ENCODE measurements at places on chromosomes 16 and 17. TPM values are rescaled to one million over a fixed set of nuclear protein-coding genes. Genes with fewer than 3 reads are reported as not detected.

PRAC2 gene
- not detected for total RNA-seq

SLC6A4 gene
- not detected for total RNA-seq

LYRM9 gene
- 1.4 TPM for total RNA-seq

GSDMA gene
- 1.1 TPM for total RNA-seq

NEUROD2 gene
- not detected for total RNA-seq

GGT6 gene
- not detected for total RNA-seq

MMP28 gene
- total RNA-seq: not detected

CHD9 gene
- total RNA-seq: 16.0 TPM

GAST gene
- total RNA-seq: not detected

TMEM256 gene
- 64.1 TPM for total RNA-seq

SPPL2C gene
- not detected for total RNA-seq

ZNF423 gene
- total RNA-seq: not detected

CHST5 gene
- total RNA-seq: not detected

GPRC5B gene
- total RNA-seq: not detected

- no peak for ATAC-seq
These were observed 12.3 kb upstream of the ABCC12 start for GRCh38 chr16:48168075-48168474.

GRCh38 chr16:74577882-74578366 is 29.0 kb downstream of the GLG1 start:
- ATAC-seq: peak; percentile 85

DNA sequence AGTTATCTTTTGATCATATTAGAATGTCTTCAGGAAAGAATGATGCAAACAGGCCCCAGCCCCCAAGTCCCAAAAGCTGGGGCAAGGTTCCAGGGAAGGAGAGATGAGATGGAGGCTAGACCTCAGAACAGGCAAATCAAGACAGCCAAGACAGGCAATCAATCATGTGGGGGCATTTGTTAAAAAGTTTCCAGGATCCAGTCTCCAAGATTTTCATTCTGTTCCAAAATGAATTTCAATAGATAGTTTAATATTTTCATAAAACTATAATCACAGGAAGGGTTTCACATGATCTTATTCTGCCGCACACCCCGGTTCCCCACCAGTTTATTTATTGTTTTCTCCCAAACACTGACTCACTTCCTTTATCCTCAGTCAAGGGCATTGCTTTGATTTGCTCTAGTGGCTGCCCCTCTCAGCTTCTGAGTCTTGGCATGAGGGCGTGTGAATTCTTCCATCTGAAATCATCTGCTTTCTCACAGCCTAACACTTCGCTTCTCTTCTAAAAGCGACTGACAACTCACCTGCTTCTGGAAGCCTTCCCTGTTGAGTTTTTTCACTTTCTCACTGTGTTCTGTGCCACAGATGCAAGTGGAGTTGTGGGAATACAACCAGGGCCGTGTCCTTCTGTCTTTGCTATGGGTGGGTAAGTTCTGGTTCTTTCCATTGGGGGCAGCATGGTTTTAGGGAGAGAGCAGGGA is 12.2 kb upstream of the TERF2 start:
- ATAC-seq: no peak

DNA sequence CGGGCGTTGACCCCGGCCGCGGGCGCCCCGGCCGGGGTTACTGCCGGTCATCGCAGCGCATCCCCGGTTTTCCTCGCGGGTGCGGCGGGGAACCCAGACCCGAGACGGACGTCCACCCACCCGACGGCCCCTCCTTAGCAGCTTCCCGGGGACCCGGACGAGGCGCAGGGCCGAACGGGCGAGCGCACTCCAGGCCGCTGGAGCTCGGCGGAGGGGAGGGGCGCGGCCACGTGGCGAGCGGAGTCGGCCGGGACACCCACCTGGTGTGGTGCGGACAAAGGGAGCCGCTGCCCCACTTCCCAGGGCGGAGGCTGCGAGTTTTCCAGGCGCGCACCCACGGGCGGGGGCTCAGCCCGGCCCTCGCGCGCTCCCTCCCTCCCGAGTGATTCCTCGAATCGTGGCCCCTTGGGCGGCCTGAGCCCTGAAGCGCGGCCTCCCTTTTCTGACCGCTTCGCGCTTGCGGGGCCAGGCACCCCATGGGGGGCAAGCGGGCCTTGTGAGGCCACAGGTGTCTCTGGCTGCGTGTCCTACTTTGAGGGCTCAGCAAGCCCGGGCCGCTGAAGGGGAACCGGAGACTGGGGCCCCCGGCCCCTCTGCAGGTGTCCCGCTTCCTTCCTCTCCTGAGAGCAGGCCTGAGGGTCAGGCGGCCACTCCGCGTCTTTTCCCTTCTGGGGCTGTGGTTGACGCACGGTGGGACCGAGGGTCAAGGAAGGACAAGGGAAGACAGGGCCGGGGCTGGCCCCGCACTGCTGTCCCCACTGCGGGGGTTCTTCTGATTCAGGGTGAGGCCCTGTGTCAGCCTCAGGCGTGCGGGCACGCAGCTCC is 1.1 kb upstream of the FASN start:
- peak; percentile 12 for ATAC-seq

GRCh38 chr17:37532756-37533155 is 43.1 kb downstream of the DUSP14 start:
- no peak for ATAC-seq

DNA sequence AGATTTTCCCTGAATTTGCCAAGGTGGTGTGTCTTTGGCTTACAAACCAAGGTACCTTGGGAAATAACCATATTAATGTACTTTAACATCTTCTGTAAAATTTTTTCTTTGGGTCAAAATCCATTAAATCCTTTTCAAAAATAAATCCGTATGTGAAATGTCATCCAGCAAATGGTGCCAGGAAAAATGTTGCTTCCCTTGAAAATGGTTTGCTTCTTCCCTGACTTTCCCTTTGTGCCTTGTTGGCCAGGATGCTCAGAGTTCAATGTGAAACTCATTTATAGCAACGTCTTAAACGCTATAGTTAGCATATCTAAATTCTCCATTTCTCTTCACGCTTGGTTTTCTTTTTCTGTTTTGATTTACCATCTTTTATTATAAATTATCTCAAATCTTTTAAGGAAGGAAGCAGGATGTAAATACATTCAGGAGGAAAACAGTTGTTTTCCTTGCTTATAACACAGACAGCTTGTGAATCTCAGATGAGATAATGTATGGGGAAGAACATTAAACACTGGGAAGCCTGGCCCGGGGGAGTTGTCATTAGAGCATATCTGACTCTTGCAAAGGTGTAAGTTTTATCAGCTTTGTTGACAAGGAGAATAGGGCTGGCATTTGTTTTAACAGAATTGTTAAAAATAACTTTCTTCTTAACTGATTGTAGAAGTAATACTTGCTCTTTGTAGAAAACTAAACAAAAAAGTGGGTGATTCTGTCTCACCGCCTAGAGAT is 42.1 kb downstream of the GPRC5B start:
- ATAC-seq: no peak

DNA sequence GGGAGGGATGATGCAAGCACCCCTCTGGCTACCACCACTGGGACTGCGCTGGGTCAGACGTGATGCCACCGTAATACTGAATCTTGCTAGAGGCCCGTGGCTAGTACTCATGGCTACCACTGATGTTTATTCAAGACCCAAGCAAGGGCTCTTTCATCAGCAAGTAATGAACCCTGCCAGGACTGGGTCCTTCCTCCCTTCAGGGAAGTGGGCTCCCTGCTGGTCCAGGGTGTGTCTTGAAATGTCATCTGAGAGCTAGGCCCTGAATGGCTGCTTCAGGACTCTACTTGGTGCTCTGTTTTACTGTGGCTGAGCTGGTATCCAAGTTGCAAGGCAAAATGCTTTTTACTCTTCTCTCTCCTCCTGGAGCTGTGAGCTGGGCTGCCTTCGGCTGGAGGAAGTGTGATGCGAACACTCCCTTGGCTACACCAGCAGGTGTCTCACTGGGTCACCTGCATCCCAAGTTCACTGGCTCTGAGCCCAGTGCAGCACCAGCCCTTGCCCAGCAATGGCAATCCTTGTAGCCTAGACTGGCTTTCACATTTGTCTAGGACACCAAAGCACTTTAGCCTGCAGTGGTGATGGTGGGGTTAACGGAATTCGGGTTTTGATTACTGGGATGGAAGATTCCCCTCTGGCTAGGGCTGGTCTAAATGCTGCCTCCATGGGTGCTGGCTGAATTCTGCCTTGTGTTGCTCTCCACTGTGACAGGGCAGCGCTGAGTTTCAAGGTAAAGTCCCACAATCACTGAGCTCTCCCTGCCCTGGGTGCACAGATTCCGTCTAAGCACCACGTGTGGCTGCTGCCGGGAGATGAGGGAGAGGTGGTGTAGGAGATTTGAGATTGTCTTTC is 98.6 kb downstream of the USP22 start:
- ATAC-seq: peak; percentile 53

DNA sequence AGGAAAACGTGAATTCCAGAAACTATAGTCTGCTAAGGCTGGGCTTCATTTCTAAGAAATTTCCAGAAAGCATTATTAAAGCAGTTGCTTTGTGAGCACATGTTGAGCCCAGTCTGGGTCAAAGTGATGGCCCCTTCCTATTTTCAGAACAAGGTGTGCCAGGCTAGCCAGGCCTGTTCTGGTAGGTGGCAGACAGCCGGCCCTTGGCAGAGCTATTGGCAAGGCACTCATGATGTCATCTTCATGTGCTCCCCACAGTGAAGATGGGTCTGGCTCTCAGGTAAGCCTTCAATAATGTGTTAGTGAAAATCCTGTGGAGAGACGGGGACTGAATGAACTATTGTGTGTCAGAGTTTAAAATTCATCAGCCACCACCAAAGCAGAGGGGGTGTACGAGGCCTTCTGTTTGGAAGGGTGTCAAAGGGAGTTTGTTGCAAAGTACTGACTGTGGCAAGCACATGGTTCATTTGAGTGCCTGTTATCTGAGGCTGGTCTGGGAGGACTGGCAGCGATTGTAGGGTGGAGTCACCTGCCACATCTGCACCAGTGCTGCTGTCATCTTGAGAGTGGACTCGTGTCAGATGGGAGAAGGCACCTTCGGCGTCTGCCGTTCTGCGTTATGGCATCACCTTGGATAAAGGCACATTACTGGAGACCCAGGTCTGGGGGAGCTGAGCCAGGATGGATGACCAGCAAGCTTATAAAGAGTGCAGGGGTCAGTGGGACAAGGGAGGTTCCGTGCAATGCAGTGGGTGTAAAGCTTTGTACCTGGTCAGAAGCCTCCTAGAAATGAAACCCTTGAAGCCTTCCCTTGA is 43.4 kb downstream of the KSR1 start:
- no peak for ATAC-seq

- no peak for ATAC-seq
These were observed 7.9 kb downstream of the TUBD1 start for GRCh38 chr17:59884861-59885260.

GRCh38 chr17:57948555-57949420 is 6.4 kb downstream of the CUEDC1 start:
- ATAC-seq: peak; percentile 82

GRCh38 chr17:29240968-29241963 is 5.4 kb upstream of the CRYBA1 start:
- peak; percentile 98 for ATAC-seq

GRCh38 chr17:57355090-57355859 is 99.0 kb downstream of the MSI2 start:
- no peak for ATAC-seq

DNA sequence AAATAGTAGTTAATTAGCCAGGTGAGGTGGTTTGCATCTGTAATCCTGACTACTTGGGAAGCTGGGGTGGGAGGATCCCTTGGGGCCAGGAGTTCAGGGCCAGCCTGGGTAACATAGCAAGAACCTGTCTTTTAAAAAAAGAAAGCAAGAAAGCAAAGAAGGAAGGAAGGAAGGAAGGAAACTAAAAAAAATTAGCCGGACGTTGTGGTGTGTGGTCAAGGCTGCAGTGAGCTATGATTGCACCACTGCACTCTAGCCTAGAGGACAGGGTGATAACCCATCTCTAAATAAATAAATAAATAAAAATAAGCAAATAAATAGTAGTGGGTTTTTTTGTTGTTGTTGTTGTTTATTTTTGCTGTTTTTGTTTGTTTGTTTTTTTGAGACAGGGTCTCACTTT is 39.3 kb upstream of the MAP2K6 start:
- no peak for ATAC-seq

DNA sequence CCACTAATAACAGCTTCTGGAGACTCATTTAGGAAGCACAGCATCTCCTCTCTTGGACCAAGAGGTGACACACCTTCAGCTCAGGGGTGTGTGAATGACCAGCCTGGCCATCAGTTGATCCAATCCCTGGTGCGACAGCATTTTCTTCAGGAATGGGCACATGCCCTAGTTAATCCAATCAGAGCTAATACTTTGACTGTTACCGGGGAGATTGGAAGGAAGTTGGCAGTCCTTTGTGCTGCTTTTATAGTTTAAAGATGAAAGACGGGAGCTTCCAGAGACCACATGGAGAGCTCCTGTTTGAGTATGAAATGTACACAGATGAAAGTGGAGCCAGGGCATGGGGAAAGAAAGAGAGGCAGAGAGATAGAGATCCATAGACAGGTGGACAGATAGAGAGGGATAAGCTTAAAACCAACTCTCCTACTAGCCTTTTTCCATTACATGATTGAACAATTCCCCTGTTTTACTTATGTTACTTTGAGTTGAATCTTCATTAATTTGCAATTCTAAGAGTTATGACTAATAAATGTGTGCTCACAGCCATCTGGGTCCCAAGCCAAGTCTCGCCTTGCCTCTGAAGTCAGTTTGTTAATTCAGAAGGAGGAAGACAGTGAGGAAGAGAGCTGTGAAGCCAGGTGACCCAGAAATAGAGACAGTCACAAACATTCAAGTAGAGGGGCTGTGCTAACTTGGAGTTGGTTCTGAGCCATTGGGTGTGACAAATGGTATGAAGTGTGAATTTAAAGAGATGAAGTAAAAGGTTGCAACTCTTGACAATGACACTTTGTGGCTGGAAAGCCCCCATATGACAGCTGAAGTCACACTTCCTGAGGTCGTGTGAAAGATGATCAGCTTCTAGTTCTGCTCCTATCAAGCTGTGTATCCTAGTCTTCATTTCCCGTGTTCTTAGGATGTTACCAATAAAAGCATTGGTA is 120.0 kb upstream of the GOT2 start:
- ATAC-seq: no peak

DNA sequence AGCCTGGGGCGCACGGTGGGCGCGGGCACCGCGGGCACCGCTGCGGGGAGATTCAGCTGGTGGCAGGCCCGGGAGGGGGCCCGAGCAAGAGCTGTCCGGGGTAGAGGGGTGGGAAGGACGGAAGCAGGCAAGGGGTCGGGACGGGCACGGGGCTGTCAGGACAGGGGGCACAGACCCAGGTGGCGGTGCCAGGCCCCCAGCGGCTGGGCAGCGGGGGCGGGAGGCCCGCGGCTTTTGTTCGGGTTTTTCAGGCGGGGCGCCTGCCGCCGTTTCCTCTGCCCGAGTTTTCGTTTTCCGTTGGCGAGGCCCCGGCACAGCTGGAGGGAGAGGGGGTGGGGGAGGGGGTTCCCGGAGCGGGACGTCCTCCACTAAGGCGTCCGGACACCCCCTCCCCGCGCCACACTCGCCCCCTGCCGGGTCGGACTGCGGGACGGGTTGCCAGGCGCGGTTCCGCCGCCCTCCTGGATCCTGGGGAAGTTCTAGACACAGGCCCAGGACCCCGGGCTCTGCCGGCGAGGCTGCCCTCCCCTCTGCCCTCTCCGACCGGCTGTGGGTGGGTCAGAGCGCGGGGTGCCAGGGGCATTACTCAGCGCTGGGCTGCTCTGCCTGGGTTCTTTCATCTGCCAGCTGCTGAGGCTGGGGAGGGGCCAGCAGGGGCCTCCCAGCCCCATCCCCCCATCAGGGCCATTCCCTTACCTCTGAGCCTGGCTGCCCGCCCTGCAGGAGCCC is 543 bp downstream of the ARHGAP23 start:
- peak; percentile 33 for ATAC-seq
